Progenitor cell of endocrine pancreas (in vitro differentiated cells): ENCODE measurements at places on chromosomes 1 and 21.

- no peak for DNase-seq
Observed at GRCh38 chr1:28822799-28823198, 10.8 kb downstream of the OPRD1 start.

GRCh38 chr21:43364851-43365424, 62.0 kb downstream of the SIK1 start:
- DNase-seq, result no peak

GRCh38 chr1:221839782-221840395, 98.0 kb upstream of the DUSP10 start:
- no peak for DNase-seq

DNA sequence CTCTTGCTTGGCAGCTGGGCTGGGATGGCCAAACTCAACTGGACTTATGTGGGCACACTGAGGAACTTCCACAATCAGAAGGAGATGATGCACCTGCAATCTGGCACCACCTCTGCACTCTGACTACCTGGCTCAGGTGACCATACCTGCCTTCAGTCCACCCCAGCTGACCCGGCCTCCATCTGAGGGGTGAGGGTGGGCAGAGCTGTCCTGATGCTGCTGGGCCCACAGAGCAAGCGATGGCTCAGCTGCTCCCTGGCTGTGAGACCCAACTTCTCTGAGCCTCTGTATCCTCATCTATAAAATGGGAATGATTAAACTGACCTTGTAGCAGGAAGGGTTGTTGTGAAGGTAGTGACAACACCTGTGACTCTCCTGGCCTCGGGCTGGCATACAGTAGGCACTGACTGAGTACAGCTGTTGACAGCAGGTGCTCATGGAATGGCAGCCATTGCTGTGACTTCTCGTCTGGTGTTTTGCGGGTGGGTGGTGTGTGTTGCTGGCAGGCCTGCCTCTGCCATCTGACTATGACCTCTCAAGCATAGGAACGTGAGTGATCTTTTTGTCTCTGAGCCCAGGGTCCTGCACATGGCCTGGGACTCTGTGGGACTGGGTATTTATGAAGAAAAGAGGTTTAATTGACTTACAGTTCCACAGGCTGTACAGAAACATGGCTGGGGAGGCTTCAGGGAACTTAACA, 438.5 kb downstream of the PTPRU start:
- no peak for DNase-seq
